ENCODE measurements at places on chromosomes 1 and 21.

DNA sequence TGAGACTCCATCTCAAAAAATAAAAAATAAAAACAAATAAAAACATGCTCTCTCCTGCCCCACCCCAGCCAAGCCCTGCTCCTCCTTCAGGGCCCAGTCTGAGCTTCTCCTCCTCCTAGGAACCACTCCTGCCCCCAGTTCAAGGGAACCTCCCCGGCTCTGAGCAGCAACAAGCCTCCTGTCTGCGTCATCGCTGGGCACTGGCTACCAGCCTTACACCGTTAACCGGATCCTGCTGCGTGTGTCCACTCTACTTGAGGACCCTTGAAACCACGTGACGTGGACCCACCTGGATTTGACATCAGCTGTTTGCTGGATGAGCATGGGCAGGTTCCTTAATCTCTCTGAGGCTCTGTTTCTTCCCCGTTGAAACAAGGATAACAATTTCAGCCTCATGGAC lies 1.6 kb upstream of the TAS1R2 start:
- DNase-seq, result no peak

- no peak for DNase-seq
Measured at GRCh38 chr1:79638382-79638781, 631.9 kb upstream of the ADGRL4 start.

DNA sequence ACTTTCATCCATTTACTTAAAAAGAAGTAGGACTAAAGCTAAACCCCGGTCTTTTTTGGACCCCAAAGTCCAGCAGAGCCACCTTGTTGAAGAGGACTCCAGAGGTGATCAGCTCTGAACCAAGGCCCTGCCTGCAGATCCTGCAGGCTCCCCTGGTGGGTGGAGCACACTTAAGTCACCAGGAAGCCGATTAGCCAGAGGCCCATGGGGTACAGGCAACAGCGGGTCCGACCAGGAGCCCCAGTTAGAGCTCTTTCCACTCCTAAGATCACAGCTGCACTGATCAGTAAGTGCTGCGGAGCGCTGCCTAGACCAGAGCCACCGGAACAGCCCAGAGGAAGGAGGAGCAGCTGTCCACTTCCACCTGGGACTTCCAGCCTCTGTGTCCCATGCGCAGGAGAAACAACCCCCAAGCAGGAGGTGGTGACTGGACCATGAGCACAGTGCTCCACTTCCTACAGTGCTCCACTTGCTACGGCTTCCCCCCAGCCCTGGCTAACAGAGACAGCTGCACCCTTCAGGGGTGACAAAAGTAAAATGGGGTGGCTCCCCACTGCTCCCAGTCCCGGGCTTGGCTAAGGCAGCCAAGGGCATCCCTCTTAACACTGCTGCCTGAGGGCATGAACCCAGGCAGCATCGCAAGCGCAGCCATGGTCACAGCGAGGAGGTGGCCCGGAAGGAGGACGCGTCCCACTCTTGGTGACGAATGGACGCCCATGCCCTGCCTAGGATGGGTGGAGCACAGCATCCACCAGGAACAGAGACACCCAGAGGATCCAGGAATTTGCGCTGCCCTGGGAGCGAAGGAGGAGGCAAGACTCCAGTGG lies 58.0 kb downstream of the NPHP4 start:
- no peak for DNase-seq

DNA sequence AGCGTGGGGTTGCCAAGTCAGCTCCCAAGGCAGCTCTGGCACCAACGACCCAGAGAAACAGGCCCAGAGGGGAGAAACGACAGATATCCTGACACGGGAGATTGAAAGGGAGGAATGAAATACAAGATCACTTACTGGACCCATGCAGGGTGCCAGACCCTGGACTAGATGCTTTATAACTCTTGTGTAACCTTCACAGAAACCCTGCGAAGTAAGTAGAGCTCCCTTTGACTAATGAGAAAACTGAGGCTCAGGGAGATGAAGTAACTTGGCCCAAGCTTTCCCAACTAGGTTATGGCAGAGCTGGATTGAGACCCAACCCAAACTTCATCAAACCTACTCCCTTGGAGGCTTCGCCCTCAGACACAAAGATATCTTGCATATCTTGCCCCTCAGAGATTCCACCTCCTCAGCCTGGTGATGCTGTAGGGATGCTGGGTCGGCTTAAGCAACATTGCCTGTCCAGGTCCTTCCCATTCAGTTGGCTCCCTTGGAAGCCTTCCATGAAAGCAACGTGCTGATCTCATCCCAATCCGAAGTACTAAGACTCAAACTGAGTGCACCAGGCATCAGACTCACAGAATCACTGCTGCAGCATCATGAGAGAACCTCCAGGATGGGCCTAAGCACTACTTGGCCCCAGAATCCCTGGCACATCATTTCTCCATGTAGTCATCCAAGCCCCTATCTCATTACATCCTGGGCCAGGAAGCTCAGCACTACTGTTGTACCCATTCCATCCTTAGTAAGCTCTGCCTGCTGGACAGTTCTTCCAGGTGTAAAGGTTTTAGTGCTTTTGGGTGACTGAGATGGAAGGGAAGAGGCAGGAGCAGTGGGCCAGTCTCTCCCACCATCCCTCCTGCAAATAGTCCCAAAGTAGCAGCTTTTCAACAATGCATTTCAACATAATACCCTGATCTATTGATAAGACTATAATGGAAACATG lies 1.1 kb upstream of the IGSF9 start:
- DNase-seq, result no peak

DNA sequence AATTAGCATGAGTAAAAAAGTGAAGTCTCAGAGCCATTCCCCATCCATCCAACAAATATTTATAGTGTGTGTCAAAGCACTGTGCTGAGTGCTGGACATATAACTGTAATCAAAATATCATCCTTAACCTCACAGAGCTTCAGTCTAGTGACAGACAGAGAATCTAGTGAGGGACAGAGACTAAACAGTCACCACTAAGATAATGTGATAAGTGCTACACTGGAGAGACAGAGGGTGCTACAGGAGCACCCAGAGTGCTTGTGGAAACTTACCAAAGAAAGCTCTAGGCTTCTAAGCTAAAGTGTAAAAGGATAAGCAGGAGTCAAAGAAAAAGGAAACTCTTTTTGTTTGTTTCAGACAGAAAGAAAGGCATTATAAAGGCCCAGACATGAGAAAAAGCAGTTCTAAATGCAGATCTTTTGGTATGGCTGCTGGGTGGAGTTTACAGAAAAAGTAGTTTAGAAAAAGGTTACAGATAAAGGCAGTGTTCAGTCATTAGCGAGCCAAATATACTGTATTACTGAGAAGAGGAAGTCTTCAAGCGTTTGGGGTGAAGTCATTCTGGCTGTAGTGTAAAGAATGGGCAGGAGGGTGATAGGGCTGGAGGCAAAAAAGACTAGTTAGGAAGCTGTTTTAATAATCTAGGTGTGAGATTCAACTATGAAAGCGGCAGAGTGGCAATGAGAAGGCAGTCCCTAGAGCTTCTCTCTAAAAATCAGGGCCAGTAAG lies 83.8 kb downstream of the SCMH1 start:
- peak; percentile 52 for DNase-seq

DNA sequence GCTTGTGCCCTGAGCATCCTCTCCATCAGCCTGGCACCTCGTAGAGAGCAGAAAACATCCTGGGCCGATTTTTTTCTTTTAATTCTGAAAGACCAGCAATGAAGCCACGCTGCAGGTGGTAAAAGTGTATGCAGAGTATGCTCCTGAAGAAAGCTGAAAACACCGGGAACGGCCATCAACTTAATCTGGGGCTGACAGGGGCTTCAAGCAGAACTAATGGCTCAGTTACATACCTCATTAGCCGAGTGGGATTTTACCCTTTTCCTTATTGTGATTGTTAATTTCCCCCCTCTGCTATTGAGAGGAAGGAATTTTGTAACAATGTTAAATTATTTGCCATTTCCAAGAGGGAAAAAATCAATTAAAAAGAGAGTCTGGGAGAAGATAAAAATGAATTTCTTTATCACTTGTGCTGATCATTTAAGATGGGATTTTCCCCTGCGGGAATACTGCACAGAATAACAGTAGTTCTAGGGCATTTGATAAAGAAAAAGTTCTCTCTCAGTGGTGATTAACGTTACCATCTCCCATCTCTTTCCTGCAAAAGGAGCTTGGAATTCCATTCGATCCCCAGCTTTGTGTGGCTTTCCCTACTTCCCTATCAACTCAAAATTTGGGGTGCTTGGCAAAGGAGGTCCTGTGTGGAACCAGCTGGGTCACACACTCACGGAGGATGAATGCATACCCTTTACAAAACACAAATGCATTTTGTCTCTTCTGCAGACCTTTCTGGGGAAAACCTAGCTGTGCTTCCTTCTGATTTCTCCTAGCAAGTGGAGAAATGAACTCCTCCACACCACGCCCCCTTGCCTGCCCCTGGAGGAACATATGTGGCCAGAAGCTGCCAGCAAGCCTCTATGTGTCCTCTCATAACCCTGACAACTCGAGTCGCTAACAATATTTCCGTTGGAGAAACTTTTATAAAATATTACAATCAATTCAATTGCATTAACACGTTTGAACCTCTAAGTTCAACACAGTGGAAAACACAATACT lies 70.9 kb downstream of the RRAGC start:
- no peak for DNase-seq

GRCh38 chr1:156086256-156086662 lies 4.0 kb upstream of the MEX3A start:
- no peak for DNase-seq

DNA sequence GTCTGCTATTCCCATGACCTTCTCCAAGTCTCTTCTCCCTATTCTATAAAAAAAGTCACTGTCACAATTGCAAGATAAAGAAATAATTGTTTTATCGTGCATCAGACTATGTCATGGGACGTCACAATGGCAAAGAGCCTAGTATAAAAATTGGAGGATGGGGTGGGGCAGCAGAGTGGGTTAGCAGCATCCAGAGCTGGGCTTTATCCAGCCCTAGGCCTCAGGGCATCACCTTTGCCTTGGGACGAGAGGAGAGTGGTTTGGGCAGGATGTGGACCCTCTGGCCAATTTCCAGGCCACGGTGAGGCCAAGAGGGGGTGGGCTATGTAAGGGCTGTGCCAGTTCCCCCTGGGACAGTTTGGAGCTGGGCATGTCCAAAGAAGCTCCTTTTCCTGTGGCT lies 25.7 kb downstream of the WNT4 start:
- no peak for DNase-seq

- no peak for DNase-seq
Measured at GRCh38 chr21:14981246-14981645, 83.6 kb downstream of the NRIP1 start.

- DNase-seq, result no peak
Measured at GRCh38 chr1:74396933-74397332, 115.5 kb downstream of the LRRC53 start.

GRCh38 chr1:113857776-113858175 lies 13.7 kb downstream of the PTPN22 start:
- no peak for DNase-seq

DNA sequence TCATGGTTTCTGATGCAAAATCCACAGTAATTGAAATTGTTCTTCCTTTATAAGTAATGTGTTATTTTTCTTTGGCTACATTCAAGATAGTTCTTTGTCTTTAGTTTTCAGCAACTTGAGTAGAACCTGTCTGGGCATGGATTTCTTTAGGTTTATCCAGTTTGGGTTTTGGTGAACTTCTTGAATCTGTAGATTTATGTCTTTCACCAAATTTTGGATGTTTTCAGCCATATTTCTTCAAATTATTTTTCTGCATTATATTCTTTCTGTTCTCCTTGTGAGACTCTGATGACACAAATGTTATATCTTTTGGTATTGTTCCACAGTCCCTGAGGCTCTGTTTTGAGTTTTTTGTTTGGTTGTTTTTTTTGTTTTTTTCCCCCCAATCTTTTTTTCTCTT lies 69.4 kb downstream of the TDRD5 start:
- no peak for DNase-seq

DNA sequence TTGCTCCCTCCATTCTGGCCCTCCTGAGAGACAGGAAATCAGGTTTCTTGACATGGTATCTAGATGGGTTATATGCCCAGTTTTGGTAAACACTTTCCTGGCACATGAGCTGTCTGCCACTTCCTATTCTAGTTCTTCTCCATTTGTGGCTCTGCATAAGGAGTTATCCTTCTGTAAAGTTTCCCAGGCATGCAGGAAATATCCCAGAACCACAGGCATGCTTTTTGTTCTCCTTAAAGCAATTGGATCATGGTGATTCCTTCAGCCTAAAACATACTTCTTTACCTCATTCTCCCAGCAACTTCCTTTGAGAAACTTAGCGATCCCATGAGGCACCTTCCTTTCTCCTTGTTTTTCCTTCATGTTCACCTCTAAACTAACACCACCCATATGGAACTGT lies 199.8 kb downstream of the CRB1 start:
- no peak for DNase-seq

- no peak for DNase-seq
Measured at GRCh38 chr1:213250446-213250845, 199.4 kb downstream of the RPS6KC1 start.

GRCh38 chr1:82377201-82377884 lies 576.6 kb downstream of the ADGRL2 start:
- no peak for DNase-seq
